ENCODE measurements at places on chromosomes 6 and 20.

DNA sequence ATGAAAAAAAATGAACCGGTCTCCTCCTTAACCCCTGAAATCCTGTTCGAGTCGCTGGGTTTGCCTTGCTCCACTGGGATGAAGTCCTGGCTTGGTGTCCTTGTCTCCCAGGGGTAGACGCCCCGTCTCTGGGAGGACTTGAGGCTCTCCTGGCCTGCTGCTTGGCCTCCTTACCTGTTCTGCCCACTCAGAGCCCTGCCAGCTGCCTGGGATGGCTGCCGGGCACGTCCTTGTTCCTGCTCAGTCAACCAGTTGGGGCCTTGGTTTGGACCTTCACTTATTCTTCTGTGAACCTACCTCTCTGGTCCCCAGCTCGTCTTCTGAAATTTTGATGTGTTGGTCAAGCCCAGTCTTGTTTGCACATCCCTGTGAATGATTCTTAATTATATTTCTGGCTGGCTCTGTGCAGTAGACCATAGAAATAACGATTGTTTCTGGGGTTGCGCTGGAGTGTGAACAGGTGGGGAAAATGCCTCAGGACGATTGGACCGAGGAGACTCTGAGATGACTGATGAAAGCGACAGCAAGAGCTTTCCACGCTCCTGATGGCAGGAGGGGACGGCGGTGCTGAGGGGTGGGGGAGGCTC is 126.5 kb upstream of the ESR1 start:
- DNase-seq, result no peak

DNA sequence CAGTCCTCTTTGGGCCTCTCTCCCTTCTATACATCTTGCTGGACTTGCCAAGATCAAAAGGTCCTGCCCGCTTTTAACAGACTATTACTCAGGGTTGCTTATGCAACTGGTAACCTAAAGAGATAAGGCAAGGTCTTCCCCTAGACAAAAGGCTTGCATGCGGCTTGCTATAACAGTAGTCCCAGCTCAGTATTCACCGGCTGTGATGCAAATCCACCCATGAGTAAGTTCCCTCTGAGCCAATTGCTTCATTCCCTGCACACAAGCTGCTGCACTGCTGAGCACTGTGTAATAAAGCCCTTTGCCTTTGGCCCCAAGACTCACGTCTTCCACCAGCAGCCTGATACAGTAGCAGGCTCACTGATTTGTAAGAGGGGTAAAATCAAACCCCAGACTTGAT is 363.8 kb downstream of the PRKN start:
- DNase-seq, result no peak

DNA sequence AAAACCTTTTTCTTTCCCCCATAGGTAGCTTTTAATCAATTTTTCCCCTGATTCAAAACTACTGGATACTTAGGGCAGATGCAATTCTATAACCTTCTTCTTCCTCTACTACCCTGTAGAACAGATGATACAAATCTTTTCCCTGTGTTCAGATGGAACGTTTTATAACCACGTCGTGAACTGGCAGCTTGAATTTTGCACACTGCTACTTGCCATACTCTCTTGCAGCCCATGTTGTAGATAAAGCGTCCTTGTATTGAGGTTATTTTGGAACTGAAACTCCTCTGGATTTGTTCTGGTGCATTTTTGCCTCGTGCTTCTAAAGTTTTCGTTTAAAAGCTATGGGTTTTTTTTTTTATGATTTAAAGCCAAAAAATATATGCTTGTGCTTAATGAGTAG is 440.2 kb downstream of the RFPL4B start:
- no peak for DNase-seq

DNA sequence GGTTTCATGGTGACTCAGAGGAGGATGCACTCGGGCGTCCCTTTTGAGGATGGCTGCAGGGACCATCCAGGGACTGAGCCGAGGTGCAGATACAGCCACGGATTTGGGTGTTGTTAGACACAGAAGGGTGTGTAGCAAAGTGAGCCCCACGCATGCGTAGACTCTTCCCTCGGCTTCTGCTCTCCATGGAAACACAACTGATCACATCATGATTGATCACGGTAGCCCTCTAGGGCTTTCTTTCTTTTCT is 606 bp upstream of the ULBP1 start:
- peak; percentile 87 for DNase-seq

GRCh38 chr6:111984081-111984480 is 69.8 kb upstream of the CCN6 start:
- DNase-seq, result no peak

GRCh38 chr20:8851446-8851845 is 217.4 kb upstream of the PLCB4 start:
- DNase-seq, result no peak

DNA sequence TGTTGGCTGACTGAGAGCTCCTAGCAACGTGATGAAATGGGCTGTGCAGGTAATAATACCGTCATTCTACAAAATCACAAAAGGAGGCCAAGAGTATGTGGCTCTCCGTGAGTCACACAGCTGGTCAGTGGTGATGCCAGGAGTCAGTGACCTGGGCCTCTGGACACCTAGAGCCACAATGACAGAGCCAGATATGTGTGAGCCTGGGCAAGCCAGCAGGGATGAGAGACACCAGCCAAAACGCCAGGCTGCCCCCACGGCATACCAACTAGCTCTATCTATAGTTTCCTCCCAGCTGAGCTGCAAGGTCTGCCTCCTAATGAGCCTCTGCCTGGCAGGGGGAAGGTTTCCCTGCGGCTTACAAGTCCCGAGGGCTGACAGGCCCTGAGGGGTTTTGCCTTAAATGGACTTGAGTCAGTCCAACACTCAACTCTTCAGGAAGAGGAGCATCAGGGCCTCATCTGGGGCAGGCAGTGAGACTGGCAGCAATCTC is 70.0 kb downstream of the CPNE5 start:
- DNase-seq, result peak; percentile 80

GRCh38 chr6:130202782-130203181 is 20.0 kb downstream of the SAMD3 start:
- no peak for DNase-seq

GRCh38 chr20:49909499-49910339 is 5.6 kb downstream of the SPATA2 start:
- no peak for DNase-seq

DNA sequence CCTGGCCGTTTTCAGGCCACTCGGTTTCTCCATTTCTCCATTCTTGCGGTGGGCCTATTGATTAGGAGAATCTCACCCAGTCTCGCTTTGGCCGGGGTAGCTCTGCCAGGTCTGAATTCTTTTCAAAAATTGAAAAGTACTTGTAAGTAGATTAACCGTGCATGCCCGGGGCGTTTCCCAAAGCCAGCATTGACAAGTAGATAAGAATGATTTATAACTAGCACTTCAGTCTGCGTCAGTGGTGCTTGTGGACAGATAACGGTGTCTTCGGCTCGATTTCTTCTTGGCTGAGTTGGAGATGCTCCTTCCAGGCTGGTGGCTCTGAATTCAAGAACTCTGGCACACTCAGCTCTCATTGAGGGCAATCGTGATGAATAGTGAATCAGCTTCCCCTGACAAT is 29.0 kb downstream of the SLC24A3 start:
- no peak for DNase-seq

DNA sequence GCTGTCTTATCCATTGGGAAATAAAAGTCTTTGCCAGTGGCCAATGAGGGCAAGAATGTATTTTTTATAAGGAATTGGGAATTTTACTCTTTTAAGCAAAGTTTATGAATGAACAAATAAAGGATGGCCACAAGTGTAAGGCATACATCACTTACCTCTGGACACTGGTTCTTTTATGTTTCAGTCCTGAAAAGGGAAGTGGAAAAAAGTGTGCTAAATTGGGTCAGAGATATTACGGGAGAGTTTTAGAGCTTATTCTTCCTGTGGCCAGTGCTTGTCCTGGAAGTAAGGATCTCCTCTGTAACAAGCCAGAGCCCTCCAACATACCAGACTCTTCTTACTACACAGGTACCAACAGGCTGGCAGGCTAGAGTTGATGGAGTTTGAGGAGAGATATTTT is 22.5 kb upstream of the RIPK1 start:
- DNase-seq, result no peak

DNA sequence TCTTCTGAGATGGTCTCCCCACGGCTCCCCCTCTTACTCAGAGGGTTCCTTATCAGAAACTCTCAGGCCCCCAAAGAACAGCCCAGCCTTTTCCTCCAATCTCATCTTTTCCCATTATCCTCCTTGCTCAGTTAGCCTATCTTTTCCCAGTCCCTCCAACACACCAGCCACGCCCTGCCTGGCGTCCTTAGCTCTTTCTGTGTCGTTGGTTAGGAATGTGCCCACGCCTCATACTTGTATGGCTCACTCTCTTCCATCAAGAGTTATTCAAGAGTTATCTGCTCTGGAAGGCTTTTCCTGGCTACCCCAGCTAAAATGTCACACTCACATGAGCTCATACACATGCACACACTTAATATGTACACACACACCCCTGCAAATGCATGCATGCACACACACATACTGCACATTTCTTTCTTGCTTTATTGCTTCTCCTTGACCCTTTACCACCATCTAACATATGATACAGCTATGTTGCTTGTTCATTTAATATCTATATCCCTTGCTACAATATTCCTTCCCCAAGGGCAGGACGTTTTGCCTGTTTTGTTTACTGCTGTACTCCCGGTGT is 37.6 kb downstream of the SLC2A10 start:
- DNase-seq, result peak; percentile 50

- DNase-seq, result no peak
These were observed 36.4 kb upstream of the KAT14 start for GRCh38 chr20:18101125-18101810.

- DNase-seq, result no peak
These were observed 19.5 kb upstream of the TAF8 start for GRCh38 chr6:42030585-42031506.

- no peak for DNase-seq
These were observed 254.0 kb upstream of the HTR1E start for GRCh38 chr6:86683132-86683908.

GRCh38 chr6:149094934-149095351 is 222.6 kb upstream of the TAB2 start:
- DNase-seq, result peak; percentile 52

DNA sequence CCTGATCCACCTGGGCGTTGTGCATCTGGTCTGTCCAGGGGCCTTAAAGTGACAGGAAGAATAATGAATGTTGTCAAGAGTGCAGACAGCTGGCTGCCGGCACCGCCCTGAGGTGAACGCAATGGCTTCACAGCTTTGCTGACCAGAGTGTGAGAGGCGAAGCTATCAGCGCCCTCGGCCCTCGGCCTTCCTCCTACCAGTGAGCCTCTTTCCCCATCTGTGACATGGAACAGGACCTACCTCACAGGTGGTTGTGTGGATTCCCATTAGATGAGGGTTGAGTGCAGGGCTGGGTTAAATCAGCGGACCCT is 54.8 kb downstream of the CTCFL start:
- DNase-seq, result no peak

DNA sequence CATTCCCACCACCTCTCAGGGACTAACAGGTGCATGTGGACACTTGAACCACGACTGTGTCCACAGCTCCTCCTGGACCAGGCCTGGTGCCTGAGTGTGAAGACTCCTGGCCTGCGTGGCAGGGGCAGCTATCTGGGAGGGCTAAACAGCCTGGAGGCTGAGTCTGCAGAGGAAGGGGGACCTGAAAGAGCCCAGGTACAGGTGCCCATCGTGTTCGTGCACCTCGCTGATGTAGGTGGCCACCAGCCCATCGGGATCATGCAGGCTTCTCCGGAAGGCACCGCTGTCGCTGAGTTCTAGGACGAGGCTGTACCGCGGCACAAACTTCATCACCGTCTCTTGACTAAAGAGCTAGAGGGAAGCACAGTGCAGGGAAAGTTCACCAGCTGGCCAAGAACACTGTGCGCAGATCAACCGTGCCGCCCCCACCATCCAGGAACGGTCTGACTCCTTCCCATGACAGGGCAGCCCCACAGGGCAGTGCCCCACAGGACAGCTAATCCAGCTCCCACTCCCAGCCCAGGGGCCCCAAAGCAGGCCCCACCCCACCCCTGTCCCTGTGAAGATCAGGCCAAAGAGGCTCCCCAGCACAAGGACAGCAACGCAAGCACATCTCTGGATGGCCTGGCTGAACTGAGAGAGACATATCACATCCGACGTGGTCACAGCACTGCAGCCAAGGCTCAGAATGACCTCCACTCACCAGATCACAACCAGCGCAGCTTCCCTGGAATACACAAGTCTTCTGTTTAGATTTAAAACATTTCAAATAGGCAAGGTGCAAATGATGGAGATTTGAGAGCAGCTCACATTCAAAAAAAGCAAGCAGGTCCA is 14.8 kb downstream of the CST7 start:
- no peak for DNase-seq

GRCh38 chr6:107712237-107712664 is 111.9 kb downstream of the SCML4 start:
- DNase-seq, result peak; percentile 11

DNA sequence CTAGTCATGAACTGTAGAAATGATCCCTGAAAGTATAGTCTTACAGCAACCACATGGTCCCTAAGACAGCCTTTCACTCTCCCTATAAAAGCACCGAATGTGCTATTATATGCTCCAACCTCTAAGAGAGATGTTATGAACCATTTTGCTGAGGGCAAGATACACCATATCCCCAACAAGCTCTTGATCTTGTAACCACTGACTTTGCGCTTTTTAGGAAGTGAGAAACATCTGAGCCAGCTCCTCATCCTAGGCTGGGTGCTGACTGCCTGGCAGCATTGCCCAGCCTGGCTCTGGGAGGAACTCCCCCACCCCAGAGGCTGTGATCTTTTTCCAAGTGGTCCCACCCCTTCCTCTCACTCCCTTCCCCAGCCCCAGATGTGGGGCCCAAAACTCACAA is 3.1 kb upstream of the EMILIN3 start:
- no peak for DNase-seq

DNA sequence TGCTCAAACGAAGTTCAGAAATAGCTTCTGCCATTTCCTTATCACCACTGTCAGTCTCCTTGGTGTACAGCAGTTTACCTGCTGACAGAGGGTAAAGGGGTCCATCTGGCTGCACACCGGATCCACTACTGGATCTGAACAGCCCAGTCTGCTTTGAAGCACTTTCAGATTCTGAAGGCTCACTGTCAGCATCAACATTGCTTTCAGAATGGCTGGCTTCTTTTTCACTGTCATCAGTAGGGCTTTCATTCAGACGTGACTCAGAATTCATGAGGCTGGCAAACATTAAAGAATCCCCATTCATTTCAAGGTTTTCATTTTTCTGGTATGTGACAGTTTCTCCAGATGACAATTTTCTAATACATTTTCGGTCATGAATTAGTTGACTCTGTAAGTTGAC is 21.0 kb upstream of the PNISR start:
- no peak for DNase-seq

DNA sequence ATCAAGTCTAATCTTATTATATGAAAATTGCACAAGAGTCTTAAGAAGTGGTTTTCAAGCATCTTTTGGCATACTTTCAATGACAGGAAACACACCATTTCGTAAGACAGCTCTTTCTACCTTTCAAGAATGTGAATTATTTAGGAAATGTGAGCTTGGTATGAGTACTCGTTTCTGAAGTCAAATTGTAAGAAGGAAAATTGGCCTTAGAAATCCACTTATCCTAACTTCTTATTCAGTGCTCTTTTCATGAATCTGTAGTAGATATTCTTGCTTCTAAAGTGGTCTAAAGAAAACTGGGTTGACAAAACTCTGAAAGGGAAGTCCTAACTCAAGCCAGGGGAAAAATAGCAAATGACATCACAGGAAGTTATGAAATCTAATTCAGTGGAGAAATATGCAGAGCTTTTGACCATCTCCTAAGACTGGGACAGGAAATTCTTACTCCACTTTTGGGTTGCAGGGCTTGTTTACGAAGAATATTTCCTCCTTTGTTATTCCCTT is 38.5 kb upstream of the OGFRL1 start:
- peak; percentile 90 for DNase-seq

Data from EL (cell line).